ENCODE measurements at places on chromosomes 7 and 10. TPM values are rescaled to one million over a fixed set of nuclear protein-coding genes. Genes with fewer than 3 reads are reported as not detected.

DNA sequence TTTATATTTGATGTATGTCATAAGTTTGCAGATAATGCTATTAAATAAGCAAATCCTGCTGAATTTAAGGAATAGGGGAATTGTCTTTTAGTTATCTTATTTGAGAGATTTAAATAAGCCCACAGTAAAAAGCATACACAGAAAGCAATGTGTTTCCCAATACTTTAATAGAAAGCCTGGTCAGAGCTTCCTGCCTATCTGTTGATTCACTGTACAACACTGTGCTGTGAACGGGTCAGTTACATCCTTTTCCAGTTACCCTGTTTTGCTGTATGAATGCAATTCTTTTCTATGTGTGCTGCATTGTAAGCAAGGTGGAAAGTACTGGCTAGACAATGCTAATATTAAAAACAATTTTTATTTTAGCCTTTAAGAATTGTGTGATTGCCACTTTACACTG, 81.2 kb downstream of the ANKRD7 start:
- H3K4me1 ChIP-seq = no peaks in the 10 kb centered on the region
- H3K4me3 ChIP-seq = no peak overlapping the region
- no peaks in the 10 kb centered on the region for H3K27me3 ChIP-seq
- H3K36me3 ChIP-seq = no peaks in the 10 kb centered on the region

DNA sequence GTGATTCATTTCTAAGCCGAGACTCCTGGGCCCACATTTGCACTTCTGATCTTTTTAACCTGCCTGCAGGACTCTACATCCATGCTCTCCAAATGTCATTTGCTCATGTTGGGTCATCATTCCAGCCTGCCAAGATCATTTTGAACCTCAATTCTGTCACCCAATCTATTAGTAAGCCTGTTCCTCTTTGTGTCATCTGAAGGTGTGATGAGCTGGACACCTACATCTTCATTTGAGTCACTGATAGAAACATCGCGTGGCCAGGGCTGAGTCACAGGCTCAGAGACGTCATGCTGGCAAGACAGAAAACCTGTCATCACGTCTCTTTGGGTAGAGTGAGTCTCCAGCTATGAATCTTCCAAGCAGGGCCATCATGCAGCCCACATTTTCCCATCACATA, 65.3 kb upstream of the SLF2 start:
- no peaks in the 10 kb centered on the region for H3K36me3 ChIP-seq
- H3K4me3 ChIP-seq = no peak overlapping the region
- no peak for DNase-seq
- no peaks in the 10 kb centered on the region for H3K4me1 ChIP-seq

Gene PDE6C
- not detected for total RNA-seq

Gene GNAT3
- total RNA-seq = not detected

- H3K4me3 ChIP-seq = no peak overlapping the region
- peaks cover 4% of the 10 kb centered on the region for H3K4me1 ChIP-seq
- no peak for DNase-seq
- no peaks in the 10 kb centered on the region for H3K27me3 ChIP-seq
- H3K27ac ChIP-seq = no peak overlapping the region
These were observed 70.9 kb downstream of the WIPF3 start for GRCh38 chr7:29877196-29877595.

GRCh38 chr7:128811631-128812430, 18.4 kb upstream of the FLNC start:
- DNase-seq = no peak
- H3K36me3 ChIP-seq = no peaks in the 10 kb centered on the region
- H3K4me1 ChIP-seq = no peaks in the 10 kb centered on the region
- no peaks in the 10 kb centered on the region for H3K27me3 ChIP-seq

DNA sequence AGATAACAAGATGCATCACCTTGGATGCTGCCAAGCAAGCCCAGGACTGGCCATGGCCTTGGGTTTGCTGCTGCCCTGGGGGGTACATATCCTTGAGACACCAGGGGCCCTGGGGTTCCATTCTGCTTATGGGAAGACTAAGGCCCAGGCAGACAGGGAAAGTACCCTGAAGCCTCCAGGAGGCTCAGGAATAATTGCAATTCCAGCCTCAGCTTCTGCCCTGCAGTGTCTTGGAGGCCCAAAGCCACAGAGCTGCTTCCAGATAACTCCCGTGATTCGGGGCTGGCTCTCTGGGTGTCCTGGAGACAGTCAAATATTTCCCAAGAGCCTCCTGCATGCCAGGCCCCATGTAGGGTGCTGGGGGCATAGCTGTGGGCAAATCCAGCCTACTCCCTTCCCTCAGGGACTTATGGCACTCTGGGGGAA, 22.6 kb downstream of the MYL10 start:
- H3K27me3 ChIP-seq = no peaks in the 10 kb centered on the region
- no peaks in the 10 kb centered on the region for H3K4me1 ChIP-seq

Gene AKR1D1
- not detected for total RNA-seq

DNA sequence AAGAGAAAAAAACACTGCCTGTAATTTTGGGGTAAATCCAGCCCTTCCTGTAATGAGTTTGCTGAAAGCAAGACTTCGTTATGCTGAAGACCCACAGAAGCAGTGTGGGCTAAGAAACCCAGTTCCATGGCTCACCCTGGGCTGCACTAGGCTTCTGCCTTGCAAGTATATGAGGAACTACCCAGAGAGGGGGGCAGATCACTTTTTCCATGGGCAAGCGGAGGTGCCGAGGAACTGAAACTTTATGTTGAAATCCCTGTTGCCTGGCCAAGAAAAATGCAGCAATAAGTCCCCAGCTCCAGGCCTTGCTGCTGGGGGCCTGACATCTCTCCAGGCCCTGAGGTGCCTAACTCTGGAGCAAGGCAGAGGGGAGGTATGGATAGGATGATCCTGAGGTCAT, 8.5 kb downstream of the RASSF4 start:
- no peak for DNase-seq
- H3K36me3 ChIP-seq = no peaks in the 10 kb centered on the region
- no peaks in the 10 kb centered on the region for H3K27me3 ChIP-seq

DNA sequence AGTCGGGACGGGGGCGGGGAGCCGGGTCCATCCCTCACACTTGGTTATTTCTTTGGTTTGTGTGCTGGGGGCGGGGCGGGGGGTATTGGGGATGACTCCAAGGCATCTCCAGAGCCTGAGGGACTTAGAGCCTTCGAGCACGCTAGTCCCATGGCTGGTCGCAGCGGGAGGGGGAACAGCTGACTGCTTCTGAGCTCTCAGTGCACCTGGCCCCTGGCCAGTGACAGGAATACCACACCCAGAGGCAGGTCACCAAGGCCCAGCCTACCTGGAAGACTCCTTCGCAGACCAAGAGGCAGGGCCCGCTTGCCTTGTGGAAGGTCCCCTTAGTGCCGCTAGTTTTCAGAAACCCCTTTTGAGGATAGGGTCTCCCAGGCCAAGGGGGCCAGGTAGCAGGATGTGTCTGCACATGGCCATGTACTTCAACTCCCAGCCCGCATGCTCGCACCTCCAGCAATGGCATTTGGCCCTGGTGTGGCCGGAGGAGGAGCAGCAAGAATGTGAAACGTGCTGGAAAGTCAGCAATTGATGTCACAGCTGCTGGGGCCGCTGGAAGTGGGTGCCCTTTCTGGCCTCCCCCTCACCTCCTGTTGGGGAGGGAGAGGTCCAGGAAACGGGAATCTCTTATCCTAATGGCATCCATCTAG, 40.3 kb downstream of the AGAP3 start:
- no peaks in the 10 kb centered on the region for H3K36me3 ChIP-seq
- no peak overlapping the region for H3K27ac ChIP-seq
- peaks cover 8% of the 10 kb centered on the region for H3K4me1 ChIP-seq
- no peak overlapping the region for H3K4me3 ChIP-seq
- DNase-seq = no peak
- no peaks in the 10 kb centered on the region for H3K27me3 ChIP-seq

DNA sequence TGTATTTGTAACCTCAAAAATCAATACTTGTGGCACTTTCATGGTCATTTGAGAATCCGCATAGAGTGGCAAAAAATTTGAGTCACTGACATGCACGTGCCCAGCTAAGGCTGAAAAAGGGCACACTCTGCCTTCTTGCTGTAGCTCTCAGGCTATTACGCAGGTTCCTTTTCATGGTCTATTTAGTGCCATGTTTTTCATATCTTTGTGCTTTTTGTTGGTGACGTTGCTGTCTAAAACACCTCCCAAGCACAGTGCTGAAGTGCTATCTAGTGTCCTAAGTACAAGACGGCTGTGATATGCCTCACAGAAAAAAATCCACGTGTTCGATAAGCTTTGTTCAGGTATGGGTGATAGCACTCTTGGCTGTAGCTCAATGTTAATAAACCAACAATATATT, 50.9 kb downstream of the CREB3L2 start:
- peaks cover 21% of the 10 kb centered on the region for H3K4me1 ChIP-seq
- DNase-seq = no peak
- H3K36me3 ChIP-seq = no peaks in the 10 kb centered on the region
- no peak overlapping the region for H3K27ac ChIP-seq
- H3K4me3 ChIP-seq = no peak overlapping the region

- no peaks in the 10 kb centered on the region for H3K36me3 ChIP-seq
- H3K4me1 ChIP-seq = peaks cover 20% of the 10 kb centered on the region
- DNase-seq = no peak
These were observed 481 bp upstream of the NPM3 start for GRCh38 chr10:101783736-101784118.

DNA sequence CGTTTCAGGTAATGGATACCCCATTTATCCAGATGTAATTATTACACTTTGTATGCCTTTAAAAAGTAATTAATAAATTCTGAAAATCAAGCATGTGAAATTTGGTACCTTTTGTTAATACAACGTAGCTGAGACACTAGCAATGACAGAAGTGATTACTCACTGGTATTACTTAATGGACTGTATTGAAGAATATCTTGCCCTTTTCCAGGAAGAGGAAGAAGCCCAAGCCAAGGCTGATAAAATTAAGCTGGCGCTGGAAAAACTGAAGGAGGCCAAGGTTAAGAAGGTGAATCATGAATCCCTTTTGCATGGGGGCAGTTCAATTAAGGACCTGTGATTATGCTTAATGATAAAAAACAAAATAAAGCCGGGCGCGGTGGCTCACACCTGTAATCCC, 64.8 kb downstream of the APBB1IP start:
- H3K27ac ChIP-seq = no peak overlapping the region
- no peaks in the 10 kb centered on the region for H3K27me3 ChIP-seq
- H3K4me1 ChIP-seq = no peaks in the 10 kb centered on the region
- no peak for DNase-seq

Gene ADAP1
- 1.9 TPM for total RNA-seq

DNA sequence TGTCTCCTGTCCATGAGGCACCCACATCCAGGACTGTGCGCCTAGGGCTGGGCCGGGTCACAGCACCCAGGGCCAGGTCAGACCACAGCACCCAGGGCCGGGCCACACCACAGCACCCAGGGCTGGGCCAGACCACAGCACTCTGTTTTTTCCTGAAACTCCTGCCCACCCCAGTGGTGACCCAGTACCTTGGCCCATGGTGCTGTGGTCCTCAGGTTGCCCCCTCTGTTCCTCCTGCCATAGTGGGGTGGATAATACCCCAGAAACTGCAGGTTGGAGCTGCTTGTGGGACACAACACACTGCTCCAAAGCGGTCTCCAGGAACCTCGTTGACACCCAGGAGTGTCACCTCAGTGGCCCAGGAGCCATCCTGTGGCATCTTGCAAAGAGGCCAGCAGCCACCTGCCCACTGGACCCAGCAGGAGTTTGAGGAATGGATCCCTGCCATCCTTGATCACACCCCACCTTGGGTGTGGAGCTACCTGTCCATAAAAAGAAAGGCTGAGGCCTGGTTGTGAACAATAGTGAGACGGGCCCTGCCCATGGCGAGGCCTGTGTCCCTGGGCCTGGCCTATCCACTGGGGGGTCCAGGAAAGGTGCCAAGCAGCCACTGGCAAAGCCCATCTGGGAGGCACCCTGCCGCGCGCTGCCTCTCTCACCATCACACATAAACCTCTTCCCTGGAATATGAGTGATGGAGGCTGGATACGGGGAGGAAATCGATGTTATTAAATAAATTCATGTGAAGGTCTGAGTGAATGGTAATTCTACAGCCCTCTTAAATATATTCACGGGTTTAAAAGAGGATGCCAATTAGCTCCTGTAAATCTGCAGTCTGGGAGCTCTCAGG, 89.0 kb downstream of the NKX6-2 start:
- H3K4me3 ChIP-seq = no peak overlapping the region
- no peaks in the 10 kb centered on the region for H3K36me3 ChIP-seq
- no peaks in the 10 kb centered on the region for H3K4me1 ChIP-seq
- H3K27me3 ChIP-seq = no peaks in the 10 kb centered on the region
- no peak for DNase-seq
- no peak overlapping the region for H3K27ac ChIP-seq

Gene MOGAT3
- total RNA-seq = not detected
